ENCODE measurements at places on chromosomes 16 and 17.

DNA sequence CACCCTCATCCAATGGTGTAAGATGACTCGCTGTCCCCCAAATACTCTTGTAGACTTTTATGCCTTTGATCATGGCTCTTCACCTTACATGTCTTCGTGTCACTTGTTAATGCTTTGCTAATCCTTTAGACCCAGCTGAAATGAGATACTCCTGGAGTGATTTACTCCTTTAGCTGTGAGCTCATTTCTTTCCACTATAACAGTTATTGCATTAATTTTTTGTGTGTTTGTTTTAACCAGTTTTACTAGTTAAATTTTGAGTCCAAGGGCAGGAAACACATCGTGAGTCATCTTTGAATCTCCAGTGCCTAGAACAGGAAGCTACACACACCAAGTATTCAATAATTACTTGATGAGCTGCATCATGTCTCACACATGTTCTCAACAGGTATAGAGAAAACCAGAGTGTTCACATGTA is 6.5 kb upstream of the CTCF start:
- DNase-seq = no peak

- DNase-seq = no peak
Observed at GRCh38 chr17:69508814-69509213, 94.3 kb downstream of the MAP2K6 start.

DNA sequence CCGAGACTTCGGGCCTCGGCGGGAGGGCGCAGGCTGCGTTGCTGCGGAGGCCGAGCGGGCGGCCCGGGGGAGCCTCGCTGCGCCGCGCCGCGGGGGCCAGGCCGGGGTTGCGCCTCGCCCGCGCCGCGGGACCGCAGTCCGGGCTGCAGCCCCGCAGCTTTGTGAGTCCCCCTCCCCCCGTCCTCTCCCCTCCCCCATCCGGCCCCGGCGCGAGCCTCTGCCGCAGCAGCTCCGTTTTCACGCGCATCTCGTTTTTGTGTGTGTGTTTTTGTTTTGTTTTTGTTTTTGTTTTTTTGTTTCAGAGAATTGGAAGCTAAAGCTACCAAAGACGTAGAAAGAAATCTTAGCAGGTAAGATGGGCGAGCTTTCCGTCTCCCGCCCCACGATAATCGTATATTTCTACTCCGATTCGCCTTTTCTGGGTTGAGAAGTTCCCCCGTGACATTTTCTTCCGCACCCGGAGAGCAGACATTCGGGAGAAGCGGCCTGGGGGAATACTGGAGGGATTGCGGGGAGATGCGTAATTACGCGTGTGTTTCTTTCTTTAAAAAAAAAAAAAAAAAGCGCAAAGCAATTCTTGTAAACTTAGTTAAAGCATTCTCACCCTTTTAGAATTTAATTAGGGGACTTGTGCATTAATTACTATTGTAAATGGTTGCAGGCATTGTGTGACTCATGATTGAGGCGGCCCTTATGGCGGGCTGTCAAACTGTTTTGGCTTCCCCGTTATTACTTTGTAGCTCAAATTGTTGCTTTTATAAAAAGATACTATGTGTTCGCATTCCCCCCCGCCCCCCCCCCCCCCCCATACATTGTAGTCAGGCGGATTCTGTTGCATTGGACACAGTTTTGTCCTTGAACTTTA is 732 bp downstream of the TNRC6A start:
- peak; percentile 23 for DNase-seq

DNA sequence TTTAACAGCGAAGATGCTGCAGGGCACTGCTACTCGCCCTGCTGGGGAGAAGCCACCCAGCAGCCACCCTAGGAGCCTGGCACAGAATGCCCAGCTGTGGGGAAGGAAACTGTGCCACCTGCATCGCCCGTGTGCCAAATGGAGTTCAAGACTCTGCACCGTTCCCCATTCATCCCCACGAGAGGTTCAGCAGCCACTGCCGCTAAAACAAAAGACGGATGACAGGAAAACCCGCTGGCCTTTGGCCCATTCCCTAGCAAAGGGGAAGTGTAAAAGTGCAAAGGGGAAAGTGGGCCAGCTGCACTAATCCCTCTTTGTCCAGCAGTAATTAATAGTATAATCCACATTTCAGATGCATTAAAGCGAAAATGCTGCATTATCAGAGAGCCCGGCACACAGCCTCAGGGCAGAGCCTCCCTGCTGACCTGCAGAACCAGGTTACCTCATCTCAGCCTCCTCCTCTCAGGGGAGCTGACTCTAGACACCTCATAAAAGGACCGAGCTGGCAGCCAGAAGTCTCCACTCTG is 37.7 kb downstream of the ZFHX3 start:
- no peak for DNase-seq

DNA sequence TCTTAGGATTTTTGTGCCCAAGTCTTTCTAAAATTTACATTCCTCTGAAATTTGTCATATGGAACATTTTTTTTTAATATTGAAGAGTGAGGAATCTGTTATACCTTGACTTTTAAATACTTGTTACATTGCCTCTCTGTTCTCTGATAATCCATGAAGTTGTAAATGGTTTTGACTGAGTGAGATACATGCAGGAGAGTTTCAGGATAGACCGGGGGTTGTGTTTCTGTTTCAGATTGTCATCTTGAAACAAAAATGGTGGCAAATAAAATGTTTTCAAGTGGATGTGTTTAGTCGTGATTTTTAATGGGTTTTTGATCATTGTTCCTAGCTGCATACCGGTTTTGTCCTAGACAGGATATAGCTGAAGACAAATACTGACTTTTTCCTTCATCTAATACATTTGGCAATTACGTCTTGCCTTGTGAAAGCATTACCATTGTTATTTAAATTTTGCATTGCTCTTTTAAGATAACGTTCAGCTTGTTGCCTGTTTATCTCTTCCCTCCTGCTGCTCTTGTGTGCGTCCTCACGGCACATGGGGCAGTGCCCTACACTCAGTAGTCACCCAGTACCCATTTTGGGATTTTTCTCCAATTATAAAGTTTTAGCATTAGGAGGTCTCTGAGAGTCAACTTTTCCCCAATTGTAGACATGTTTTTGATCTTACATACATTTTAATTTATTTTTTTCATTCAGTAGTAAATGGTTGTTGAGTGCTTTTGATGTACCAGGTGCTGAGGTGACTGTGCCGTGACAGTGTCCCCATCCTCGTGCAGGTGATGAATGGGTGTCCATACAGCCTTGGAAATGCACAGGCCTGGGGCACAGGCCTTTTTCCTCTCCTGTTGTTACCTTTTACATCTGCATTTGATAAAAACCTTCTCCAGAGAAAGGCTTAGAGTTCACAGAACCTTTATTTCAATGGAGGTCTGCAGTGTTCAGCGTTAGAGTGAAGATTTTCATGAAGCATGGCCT is 169.9 kb downstream of the MSI2 start:
- DNase-seq = no peak

DNA sequence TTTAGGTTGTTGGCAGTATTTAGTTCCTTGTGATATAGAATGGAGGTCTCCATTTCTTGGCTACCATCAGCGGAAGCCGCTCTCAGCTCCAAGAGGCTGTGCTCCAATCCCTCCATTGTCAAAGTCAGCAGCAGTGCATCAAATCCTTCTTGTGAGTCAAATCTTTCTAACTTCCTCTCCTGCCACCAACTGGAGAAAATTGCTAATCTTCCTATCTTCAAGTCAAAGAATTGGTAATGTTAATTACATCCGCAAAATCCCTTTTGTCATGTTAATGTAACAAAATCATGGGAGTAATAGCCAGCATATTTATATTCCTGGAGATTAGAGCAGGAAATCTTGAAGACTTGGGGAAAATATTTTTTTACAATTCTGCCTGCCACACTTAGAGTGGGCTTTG is 436.4 kb upstream of the DYNLRB2 start:
- DNase-seq = no peak

DNA sequence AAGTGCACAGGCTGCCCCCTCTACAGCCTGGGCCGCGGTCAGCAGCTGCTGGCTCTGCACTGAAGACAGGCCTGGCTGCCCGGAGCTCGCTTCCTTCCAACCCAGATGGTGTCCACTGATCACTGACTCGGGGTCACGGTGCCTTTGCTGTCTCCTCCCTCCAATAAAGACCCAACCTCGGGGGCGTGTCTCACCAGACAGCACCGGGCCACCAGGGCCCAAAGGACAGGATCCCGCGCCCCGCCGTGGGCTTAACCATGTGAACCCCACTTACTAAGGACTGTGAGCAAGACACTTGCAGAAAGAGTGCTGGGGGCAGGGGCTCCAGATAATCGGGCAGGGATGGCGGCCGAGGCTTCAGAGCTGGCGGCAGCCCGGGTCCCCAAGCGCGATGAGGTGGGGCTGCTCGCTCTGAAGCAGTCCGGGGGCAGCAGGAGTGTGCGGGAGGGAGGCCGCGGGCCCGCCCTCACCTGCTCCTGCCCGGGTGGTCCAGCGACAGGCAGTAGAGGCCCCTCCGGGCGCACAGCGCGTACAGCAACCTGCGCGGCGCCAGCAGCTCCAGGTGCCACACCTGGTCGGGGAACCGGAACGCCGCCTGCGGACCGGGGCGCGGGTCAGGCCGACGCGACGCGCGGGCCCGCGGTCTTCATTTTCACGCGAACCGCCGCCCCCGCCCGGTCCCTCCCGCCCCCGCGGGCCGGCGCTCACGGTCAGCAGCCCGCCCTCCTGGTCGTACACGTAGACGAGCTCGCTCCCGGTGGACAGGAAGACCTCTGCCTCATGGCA is 502 bp downstream of the FAAP100 start:
- DNase-seq = no peak

DNA sequence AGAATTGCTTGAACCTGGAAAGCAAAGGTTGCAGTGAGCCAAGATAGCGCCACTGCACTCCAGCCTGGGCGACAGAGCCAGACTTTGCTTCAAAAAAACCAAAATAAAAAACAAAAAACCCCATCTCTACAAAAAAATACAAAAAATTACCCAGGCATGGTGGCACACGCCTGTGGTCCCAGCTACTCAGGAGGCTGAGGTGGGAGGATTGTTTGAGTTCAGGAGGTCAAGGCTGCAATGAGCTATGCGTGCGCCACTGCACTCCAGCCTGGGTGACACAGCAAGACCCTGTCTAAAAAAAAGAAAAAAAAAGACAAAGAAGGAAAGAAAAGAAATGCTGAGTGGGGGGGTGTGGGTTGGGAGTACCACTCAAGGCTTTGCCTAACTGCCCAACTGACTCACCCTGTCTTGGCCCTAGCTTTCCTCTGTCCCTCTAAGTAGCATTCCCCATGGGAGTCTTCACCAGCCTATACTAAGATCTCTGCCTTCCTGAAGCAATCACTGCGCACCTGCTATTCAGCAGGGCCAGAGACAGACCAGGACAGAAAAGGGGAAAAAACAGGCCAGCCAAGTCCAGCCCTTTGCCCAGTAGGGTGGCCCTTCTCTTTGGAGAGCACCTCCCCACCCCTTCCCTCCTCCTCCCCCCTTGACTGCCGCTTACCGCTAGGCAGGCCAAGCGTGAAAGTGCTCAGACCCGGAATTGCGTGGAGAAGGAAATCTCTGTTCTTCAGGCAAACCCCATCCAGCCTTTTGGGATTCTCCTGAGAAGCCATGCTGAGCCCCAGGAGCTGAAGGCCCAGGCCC is 45.8 kb downstream of the RTN4RL1 start:
- DNase-seq = no peak

GRCh38 chr16:70399381-70399780 is 39.5 kb downstream of the ST3GAL2 start:
- no peak for DNase-seq

DNA sequence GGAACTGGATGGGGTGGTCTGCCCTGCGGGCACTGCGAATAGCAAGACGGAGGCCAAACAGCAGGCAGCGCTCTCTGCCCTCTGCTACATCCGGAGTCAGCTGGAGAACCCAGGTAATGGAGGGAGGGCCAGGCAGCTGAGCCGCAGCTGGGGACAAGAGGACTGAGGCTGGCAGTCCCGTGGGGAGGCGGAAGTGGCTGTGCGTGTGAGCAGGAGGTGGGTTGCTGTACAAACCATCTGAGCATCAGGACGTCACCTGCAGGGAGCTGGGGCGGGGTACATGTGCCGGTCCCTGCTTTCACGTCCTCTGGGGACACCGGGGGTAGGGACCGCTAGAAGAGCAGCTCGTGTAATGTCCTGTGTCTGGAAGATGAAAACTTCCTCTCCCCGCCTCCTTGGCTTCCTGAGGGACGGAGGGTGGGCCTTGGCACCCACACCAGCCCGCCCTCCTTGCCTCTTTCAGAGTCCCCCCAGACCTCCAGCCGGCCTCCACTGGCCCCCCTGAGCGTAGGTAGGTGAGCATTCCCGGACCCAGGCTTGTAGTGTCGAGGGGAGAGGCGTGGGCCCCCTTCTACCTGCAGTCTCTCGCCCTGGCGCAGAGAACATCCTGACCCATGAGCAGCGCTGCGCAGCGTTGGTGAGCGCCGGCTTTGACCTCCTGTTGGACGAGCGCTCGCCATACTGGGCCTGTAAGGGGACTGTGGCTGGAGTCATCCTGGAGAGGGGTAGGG is 3.7 kb downstream of the ADAD2 start:
- DNase-seq = no peak

GRCh38 chr16:56228476-56228875 is 37.2 kb downstream of the GNAO1 start:
- DNase-seq = no peak

- DNase-seq = no peak
Observed at GRCh38 chr17:48575066-48575582, 3.0 kb downstream of the HOXB4 start.

- no peak for DNase-seq
Observed at GRCh38 chr17:54781389-54781788, 119.3 kb upstream of the TOM1L1 start.

GRCh38 chr16:22634954-22635353 is 124.3 kb downstream of the NPIPB5 start:
- no peak for DNase-seq

- DNase-seq = no peak
Observed at GRCh38 chr17:11485336-11486100, 112.8 kb upstream of the DNAH9 start.

GRCh38 chr17:74856112-74856511 is 3.6 kb downstream of the GRIN2C start:
- no peak for DNase-seq

DNA sequence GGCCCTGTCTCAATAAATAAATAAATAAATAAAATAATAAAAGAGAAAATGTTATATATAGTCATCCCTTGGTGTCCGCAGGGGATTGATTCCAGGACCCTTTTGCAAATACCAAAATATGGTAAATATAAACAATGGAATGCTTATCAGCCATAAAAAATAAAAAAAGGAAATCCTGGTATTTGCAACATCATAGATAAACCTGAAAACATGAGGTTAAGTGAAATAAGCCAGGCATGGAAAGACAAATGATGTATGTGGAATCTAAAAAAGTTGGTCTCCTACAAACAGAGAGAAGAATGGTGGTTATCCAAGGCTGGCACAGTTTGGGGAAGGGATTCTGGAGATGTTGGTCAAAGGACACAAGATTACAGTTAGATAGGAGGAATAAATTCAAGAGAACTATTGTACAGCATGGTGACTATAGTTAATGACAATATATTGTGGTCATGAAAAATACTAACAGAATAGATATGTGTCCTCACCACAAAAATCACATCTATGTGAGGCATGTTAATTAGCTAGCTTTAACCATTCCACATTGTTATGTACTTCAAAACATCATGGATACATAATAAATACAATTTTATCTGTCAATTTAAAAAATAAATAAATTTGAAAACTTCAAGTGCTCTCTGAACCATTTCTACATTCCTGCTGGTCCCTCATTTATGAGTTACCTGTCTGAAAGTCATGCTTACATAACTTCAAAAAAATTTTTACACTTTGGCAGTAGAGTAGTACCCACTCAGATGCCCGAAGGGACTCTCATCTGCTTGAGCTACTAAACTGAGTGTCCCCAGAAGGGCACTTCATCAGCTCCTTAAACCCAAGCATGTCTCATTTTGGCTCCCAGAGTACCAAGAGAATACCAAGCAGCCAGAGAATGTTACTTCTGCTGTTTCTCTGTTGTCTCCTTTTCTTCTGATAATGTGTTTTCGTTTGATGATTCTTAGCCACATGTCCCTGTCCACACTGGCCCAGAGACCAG is 26.6 kb downstream of the N4BP1 start:
- no peak for DNase-seq

GRCh38 chr17:77217566-77217965 is 76.8 kb downstream of the SEC14L1 start:
- no peak for DNase-seq

All from activated T-cell treated with anti-CD3 and anti-CD28 coated beads for 1 hour (primary cell).